NCI-H524 (cell line): ENCODE measurements at places on chromosomes 5 and 9.
A peak's percentile ranks its signal among the peaks of the same experiment; 100 is the strongest.

DNA sequence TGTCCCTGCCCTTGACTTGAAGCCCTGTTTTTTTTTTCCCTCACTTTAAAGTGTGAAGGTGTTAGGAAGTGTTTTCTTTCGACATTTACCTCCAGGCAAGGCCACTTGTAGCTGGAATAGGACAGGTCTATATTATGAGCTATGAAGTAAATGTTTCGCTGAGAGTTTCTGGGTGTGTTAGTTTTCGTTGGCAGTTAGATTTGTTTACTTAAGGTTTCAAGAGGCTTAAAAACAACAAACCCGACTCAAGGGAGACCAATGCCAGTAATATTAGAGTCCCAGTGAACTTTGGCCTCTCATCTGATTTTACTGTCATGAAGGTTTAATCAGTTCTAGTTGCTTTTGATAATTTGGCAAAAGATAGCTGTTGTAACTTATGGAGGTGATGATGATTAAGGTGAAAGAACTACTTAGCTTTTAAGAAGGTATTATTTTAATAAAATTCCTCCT, 25.2 kb downstream of the OCLN start:
- no peak for DNase-seq

DNA sequence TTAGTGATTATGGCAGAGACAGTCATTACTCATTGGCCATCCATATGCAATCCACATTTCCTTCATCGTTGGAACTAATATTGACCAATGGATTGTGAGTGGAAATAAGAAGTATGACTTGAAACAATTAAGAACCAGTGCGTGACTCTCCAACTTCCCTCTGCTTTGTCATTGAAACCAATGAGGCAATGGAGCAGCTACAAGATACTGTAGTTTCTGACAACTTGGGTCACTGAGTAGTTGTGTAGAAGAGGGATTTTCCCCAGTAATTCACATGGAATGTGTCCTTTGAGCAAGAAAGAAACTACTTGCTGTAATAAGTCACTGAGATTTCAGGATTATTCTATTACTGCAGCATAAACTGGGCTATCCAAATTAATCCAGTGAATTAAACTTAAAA, 785.3 kb upstream of the RIOK2 start:
- DNase-seq: no peak

DNA sequence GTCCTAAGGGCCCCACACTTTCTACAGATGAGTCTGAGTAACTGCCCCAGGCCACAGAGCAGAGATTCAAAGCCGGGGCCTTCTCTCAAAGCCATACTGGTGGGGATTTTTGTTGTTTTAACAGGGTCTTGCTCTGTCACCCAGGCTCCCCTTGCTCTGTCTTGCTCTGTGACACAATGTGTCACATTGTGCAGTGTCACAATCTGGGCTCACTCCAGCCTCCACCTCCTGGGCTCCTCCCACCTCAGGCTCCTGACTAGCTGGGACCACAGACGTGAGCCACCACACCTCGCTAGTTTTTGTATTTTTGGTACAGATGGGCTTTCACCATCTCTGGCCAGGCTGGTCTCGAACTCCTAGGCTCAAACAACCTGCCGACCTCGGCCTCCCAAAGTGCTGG, 8.6 kb downstream of the AGPAT2 start:
- DNase-seq: no peak

DNA sequence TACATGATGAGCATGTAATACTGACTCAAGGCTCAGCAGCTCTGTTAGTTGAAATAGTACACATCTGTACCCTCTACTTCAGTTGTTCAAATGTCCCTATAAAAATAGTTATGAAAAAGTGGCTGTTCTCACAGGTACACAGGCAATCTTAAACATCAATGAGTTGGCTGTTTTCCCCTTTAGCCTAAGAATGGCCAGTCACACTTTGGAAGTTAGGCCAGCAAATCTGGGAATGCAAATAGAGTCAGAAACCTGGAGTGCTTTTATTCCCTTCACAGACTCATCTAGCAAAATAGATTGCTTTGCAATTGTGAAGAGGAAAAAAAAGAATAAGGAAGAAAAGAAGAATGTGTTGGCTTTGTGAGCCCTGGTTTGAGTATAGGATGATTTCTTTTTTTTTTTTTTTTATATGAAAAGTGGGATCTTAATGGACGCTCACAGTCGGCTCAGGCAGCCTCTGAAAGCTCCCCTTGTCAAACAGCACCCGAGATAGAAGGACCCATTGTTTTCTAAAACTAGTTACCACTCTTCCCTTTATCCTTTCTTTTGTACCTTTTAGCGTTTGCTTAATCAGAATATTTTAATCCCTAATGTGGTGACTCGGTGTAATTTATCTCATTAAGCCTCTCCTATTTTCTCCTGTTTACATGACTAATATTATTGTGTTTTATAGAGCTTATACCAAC, 27.9 kb upstream of the TLE1 start:
- no peak for DNase-seq

DNA sequence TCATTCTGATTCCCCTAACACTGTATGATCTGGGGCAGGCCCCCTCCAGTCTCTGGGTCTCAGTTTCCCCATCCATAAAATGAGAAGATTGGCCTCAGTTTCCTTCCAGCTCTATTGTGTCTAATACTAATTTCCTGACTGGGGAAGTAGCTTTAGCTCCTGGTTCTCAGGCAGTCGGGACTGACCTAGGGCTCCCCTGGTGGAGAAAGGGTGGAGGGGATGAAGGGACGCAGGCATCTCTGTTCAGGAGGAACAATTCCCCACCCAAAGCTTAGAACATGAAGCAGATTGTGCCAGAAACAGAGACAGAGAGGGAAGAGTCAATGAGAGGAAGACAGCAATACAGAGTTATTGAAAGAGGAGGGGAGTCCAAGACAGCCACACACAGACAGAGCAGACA, 14.2 kb upstream of the PTGS1 start:
- no peak for DNase-seq

DNA sequence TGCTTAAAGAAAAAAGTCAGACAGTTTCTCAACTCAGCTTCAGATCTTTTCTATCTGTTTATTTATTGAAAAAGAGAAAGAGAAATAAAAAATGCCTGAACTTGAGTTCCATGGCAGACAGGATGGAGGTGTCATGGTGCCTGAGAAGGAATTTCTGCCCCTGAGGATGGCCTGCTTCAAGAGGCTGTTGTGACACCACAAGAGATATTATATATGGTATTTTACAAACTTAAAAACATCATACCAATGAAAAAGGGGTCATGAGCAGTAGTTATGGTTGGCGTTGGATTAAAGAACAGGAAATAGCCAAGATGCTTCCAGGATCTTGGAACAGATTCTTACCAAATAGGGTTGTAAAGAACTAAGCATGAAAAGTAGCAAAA, 344.6 kb downstream of the GLIS3 start:
- no peak for DNase-seq

GRCh38 chr5:14373685-14374084, 207.9 kb upstream of the OTULINL start:
- no peak for DNase-seq

- DNase-seq: no peak
These were observed 38.7 kb upstream of the NEK6 start for GRCh38 chr9:124218987-124219461.

- DNase-seq: no peak
These were observed 180.4 kb downstream of the SEMA5A start for GRCh38 chr5:9365512-9365911.

DNA sequence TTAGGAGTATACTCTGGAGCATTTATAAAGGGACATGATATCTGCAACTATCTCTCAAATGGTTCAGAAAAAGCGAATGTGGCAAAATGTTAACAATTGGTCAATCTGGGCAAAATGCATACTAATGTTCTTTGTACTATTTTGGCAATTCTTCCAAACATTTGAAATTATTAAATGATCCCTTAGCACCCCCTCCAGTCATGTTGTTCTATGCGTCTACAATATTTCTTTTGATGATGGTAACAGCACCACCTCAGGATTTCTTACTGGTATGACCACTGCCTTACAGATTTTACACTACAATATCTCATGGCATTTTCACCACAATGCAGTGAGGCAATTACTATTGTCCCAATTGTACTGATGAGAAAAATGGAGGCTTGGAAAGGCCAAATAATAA, 52.9 kb upstream of the TRIO start:
- no peak for DNase-seq

GRCh38 chr5:19534751-19535150, 453.2 kb downstream of the CDH18 start:
- DNase-seq: no peak

GRCh38 chr5:139514486-139514856, 31.9 kb upstream of the STING1 start:
- DNase-seq: no peak

DNA sequence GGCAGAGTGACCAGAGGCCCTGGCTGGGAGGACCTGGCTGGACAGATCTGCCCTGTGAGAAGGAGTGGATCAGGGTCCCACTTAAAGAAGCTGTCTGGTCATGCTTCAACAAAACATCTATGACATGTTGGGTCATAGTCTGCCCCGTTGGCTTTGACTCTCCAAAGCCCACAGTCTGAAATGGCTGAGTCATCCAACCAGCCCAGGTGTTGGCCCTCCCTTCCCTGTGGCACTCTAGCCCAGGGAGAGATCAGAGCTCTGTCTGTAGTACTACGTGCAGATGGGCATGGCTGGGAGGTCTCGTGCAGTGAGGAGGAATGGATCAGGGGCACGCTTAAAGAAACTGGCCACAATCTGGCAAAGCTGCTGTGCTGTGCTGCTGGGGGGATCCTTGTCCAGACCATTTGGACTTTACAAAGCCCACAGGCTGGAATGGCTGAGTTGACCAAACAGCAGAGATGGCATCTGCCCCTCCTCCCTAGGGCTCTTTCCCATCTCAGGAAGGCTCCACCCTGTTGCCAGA, 206.1 kb downstream of the TUSC1 start:
- DNase-seq: peak; percentile 4

GRCh38 chr9:127644943-127645342, 32.9 kb downstream of the STXBP1 start:
- peak; percentile 82 for DNase-seq

DNA sequence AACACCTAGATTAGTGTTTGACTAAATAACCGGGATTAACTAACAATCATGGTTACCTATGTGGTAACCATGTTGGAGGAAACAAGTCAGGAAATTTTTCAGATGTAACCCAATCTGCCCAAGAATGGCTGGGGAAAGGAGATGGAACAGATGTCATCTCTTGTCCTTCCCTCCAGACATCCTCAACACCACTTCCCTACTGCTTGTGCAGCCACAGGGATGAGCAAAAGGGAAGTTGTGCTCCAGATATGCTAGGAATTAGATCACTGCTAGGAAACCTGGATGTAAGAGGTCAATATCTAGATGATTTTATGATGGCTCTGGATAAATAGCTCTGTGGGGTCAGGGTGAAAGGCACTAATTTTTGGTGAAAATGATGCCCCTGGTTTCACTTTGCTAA, 61.3 kb upstream of the ELL2 start:
- DNase-seq: no peak

- DNase-seq: peak; percentile 48
These were observed 17.0 kb downstream of the NIPSNAP3B start for GRCh38 chr9:104780796-104781395.

GRCh38 chr5:43429706-43430105, 17.5 kb upstream of the CCL28 start:
- no peak for DNase-seq

DNA sequence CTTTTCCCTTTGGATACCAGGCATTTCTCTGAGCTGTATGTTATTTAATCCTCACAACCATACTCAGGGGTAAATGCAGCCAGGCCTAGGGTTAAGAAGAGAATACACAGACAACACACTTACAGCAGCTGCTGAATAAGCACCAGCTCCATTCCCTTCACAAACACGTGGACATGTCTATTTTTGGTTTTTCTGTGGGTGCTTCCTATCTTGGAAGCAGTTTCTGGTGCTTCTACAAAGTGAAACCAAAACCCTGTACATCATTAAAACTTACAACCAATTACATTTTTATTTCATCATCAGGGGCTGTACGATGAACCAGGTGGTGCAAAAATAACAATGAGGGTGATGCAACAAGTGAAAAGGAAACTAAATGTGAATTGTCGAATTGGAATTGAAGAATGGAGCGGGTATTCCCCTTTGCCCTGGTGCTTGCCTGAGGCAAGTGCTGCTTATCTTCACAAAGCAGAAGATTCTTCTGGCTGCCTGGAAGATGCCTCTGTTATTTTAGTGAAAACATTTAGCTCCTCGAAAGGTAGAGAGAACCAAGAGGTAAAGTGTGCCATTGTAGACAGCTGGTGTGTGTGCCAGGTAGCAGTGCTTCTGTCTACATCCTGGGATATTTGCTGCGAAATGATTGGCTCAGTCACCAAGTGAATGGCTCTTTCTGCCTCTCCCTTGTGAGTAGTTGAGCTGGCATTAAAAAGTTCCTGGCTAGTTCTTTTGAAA, 18.6 kb upstream of the IFNB1 start:
- no peak for DNase-seq

GRCh38 chr5:62689599-62690368, 111.2 kb downstream of the LRRC70 start:
- DNase-seq: no peak

DNA sequence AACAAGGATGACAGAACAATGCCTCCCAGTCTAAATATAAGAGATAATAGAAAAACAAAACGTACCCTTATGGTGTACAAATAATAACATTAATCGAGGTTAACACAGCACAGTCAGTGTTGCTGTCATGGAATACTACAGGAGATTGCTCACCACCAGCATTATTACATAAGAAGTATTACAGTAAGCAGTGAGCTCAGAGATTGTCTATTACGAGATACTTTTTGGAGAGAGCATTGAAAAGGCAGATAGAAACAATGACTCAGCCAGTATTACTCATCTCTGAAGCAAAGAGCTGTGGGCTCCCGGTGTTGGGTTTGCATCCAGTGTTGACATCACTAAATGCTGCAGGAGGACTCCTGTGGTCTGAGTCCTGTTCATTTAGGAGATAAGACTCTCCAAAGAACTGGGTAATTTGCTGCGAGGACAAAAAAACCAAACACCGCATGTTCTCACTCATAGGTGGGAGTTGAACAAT, 191.9 kb upstream of the SEMA6A start:
- DNase-seq: no peak

GRCh38 chr9:401223-401622, 186.6 kb downstream of the DOCK8 start:
- peak; percentile 43 for DNase-seq
